ENCODE measurements at places on chromosomes 2 and 18.

GRCh38 chr2:233807215-233807865 is 29.2 kb downstream of the MROH2A start:
- DNase-seq = no peak

GRCh38 chr2:152925547-152926448 is 207.4 kb downstream of the ARL6IP6 start:
- no peak for DNase-seq

DNA sequence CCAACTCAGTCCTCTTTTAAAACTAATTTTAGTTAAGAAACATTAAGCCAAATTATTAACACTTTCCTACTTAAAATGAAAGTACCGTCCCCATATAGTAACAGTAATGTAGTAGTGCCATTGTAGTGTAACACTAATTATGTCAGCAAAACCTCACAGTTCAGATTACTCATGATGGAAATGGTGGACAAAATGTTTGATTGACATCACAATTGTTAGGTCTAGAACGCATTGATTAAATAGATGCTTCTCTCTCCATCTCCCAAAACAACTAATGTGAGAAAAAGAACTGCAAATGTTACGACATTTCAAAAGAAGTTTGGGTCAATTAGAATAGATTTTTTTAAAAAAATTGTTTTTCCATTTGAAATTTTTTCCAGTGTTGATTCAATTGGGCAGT is 1.2 kb upstream of the ATF2 start:
- no peak for DNase-seq

- DNase-seq = no peak
Measured at GRCh38 chr2:607709-608108, 69.5 kb downstream of the TMEM18 start.

DNA sequence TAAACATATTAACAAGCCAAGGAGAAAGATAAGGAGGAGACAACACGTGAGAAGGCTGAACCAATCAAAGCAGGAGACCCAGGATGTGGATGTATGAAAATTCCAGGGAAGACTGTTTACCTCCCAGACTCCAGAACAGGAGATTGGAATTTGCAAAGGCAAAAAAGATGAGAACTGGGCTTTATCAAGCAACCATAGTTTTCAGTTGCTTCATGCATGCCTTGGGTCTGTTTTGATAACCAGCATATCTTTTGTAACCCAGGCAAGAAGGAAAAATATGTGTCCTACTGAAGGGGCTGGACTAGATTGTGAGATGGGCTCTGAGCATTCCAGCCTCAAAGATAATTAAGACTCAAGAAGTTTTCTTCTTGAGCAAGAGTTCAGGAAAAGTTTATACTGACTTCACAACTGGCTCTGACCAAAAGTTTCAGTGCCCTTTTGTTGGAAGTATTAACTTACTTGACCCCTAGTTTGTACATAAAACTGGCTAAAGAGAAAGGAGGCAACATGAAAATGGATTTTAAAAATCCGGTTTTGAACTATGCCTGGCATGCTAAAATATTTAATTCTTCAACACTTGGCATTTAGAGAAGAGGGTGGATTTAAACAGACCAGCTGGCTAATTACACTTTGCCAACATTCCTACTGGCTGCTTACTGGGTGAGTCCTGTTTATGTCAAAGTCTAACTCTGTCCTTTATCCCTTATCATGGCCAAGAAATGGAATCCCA is 79.3 kb upstream of the CD28 start:
- DNase-seq = no peak

DNA sequence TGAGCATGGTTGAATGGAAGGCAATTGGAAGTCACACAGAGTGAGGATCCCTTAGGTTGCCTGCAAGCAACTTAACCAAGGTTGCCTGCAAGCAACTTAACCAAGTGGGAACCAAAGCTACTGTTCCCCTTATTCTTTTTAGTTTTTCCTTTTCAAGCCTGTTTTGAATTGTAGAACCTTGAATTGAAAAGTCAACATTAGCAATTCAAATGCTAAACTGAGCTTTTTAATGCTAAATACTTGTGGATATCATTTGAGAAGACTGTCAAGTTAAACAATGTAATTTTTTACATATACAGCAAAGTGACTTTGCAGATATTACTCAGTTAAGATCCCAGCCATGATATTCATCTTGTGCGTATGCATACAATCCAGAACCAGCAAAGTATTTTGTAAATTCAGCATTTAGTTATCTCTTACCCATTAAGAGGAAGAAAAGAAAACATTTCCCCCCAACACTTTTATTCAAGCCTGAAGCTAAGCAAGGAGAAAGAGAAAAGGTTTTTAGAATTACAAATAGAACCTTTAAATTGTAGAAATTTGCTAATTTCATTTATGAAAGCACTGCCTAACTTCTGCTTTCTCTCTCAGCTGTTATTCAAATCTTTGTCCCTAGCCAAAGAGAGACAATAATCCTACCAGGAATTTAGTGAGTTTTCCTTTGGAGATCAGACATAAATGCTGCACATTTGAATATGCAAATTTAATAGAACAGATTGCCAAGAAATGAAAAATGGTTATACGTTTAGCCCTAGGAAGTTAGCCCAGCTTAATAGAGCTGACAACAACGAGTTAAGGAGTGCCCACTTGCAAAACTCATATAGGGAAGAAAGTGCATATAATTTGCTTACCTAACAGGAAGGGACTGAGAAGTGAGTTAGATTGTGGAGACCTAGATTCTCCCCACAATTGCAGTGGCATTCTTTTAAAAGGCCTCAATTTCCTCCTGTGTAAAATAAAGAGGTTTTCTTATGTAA is 643.2 kb upstream of the PIK3C3 start:
- no peak for DNase-seq

DNA sequence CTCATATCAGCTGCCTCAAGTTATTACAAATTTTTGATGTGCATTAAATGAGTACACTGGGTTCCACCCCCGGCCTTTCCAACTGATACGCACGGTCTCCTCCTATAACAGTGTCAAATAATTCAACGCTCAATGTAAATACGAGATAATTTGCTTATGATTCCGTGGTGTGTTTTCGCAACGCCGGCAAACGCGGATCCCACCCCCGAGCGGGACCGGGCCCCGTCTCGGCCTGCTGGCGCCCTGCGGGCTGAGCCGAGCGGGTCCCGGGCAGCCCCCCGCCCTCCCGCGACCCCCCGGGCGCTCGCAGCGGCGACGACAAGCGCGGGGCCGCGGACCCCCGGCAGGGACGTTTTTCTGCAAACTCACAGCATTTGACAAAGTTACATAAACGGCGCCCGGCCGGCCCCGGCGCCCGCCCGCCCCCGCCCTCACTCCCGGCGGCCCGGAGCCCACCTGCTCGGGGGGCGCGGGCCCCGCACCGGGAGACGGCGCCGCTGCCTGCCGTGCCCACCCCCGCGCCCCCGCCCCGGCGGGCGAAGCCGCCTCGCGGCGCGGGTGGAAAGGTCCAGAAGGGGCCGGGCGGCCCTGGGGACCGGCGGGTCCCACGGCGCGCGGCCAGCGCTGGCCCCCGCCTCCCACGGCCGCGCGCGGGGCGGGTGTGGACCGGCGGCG is 762 bp downstream of the HDAC4 start:
- no peak for DNase-seq

GRCh38 chr2:60106836-60107529 is 446.5 kb downstream of the BCL11A start:
- DNase-seq = no peak

GRCh38 chr2:229371086-229371485 is 100.0 kb upstream of the PID1 start:
- DNase-seq = no peak

DNA sequence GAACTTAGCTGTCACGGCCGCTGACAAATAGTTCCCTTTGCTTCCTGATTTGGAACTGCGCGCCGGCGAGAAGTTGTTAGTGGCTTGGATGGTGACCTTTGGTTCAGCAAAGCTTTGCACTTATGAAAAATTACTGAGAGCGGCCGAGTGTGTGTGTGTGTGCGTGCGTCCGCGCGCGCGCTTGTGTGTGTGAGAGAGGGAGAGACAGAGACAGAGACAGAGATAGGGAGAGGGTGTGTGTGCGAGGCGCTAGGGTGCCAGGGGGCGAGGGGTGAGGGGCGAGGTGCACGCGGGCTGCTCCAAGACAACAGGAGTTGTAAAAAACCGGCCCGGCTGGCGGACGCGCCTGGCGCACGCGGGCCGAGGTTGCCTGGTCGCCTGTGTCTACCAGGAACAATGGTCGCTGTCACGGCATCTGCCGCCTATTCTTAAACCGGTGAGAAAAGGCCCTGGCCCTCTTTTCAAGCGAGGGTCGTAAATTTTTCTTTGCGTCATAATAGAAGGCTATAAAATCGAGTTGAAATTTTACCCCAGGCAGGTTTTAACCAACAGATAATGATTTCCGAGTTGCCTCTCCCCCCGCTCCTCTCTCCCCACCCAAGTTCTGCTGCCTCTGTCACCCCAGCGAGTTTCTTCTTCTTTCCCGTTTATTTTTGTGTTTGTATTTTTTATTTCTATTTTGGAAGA is 535 bp downstream of the HOXD3 start:
- no peak for DNase-seq

GRCh38 chr2:239229545-239230279 is 171.1 kb downstream of the HDAC4 start:
- DNase-seq = no peak

DNA sequence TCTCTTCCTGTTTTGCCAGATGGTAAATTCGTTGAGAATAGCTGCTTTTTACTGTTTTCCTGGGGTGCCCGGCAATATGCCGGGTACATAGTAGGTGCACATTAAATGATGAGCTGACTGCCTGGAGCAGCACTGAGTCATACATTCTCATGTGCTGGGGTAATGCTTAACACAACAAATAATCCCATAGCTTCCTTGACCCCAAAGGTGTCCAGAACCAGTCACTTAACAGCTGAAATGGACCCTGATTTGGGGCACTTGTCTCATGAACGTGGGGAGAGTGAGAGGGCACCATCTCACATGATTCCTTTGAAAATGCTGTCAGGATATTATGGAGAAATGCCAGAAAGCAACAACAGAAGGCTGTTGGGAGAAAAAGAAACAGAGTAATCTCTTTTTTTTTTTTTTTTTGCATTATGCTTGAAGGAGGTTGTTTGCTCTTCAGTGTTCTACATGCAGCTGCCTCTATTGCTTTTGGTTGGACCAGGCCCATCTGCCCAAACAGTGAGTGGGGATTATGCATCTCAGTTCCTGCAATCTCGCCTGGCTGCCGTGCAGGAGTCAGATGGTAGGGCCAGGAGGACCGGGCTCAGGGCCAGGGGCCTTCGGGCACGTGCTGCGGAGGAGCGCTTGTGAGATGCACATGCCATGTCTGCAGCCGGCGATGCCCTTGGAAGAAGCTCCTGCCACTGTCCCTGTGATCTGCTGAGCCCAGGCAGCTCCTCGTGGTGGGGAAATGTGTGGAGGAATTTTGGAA is 162.1 kb downstream of the SH3RF3 start:
- no peak for DNase-seq

DNA sequence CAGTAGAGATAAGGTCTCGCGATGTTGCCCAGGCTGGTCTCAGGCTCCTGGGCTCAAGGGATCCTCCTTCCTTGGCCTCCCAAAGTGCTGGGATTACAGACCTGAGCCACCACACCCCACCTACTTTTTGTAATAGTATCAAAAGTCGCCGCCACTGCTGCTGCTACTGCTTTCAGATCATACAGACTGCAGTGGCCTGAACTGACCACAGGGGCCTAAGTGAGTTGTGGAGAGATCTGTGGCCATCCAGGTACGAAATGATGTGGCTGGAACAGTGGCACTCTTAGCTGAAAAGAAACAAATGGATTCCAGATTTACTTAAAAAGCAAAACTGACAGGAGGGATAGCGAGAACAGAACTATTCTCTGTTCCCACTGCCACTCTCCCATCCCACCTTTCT is 32.9 kb upstream of the POMC start:
- DNase-seq = no peak

GRCh38 chr2:165902934-165903333 is 50.6 kb downstream of the TTC21B start:
- DNase-seq = peak; percentile 5

DNA sequence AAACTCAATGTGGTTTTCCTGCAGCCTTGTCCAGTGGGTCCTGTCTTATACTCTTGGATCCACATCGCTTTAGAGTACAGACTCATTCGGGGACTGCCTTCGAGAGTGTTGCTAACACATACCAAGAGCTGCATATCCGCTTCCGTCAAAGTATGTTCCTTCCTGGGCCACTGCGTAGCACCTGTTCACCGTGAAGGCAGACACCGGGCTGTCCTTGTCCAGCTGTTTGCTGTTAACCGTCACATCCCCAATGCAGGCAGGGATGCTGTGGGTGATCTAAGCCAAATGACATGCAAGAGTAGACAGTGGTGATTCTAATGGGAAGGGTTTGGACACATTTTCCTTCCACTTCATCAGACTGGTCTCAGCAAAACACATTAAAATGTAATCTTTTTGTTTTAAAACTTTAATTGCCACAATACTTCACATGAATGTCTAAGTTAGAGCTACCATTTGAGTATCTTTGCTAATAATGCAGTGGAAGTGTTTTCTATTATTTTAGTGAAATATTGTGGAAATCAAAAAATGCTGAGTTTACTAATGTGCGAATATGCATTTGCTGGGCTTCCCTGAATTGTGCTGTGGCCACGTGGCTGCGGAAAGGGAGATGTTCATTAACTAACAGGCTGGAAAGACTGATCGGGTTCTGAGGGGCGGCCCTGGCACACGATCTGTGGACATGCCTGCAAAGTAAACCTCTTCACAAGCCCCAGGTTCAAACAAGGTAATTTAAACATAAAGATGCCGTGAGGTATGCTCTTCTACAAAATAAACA is 169.1 kb downstream of the LAMA1 start:
- no peak for DNase-seq

DNA sequence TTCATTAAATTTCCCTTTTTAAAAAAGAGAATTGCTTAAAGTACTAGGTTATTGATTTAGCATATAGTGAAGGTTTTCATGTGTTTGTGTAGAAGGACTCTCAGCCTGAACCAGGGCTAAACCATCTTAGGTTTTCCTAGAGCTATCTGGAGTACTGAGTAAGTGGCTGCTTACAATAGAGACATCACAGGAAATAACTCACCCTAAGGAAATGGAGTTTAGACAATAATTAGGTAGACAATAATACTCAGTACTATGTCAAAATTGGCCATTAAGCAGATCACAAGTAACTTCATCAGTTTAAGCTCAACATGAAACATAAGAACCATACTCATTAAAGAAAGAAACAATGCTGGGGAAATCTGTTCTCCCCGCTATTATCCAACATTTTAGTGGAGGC is 240.0 kb downstream of the RND3 start:
- no peak for DNase-seq

DNA sequence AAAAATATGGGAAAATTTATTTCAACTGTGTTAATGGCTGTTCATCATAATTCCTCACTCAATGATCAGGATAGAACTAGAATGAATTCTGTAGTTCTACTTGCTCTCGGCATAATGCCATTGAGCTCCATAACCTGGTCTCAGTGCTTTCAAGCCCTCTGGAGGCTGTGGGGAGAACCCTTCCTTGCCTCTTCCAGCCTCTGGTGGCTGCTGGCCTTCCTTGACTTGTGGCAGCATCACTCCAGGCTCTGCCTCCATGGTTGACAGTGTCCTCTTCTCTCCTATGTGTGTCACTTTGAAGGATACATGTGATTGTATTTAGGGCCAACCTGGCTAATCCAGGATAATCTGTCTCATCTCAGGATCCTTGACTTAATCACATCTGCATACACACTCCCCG is 26.9 kb upstream of the CABYR start:
- DNase-seq = no peak

Measured in T-helper 1 cell (primary cell).